ENCODE measurements at places on chromosomes 6 and 20.

DNA sequence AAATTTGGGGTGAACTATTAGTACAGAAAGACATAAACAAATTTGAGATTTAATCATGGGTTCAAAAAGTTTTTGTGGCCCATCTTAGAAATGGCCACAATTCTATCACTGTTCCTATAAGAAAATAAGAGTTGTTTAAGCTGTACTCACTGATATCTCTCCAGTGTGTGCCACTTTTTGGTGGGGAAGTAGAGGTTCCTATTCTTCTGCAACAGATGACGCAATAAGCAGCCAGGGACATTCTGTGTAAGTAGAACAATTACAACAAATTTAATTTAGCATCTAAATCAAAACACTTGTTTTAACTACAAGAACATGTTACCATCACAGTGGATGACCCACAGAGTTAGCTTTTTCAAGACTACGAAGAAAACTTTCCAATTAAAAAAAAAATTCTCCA lies 9.9 kb downstream of the SERAC1 start:
- DNase-seq, result no peak

DNA sequence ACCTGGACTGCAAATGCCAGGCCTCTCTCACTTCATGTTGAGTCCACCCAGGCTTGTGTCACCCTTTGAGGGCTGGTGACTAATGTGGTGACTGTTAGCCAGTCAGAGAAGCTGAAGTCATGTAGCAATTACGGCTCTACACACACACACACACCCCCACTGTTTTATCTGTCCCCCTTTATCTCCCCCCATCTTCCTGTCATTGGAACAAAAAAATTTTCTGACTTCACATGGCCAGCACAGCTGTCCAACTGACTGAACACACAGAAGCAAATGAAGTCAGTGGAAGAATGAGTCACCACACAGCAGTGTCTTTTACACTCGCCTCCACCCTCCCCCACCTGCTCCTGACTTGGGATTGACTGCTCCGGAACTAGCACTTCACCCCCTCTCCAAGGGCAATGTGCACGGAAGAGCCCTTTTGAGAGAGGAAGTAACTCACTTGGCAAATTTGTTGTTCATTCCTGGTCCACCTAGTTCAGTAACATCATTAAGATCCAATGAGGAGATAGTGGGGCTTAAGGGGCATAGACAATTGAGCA lies 198.0 kb downstream of the RNF144B start:
- no peak for DNase-seq

GRCh38 chr20:61830991-61831390 lies 234.7 kb downstream of the TAF4 start:
- DNase-seq, result no peak

DNA sequence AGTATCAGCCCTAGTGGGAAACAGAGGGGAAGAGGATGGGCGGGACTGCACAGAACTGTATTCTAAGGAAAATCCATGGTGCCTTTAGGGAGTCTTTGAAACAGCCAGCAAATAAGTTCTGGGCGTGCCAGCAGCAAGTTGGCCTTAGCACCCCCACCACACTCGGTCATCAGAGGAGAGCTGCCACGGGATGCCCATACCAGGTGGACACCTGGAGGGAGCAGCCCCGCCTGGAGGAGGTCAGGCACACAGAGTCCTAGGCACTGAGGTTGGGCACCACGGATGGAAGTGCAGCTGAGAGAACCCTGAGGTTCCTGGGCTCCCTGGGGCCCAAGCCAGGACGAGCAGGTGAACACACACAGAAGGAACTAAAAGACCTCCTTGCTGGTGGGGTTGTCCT lies 180.8 kb upstream of the PROKR2 start:
- no peak for DNase-seq

GRCh38 chr6:105211831-105212230 lies 32.0 kb upstream of the POPDC3 start:
- no peak for DNase-seq

Measured in CD4-positive, alpha-beta memory T cell (primary cell).